ENCODE measurements at places on chromosomes 4 and X.

- DNase-seq = no peak
These were observed 22.8 kb downstream of the ELOVL6 start for GRCh38 chr4:110175634-110176033.

DNA sequence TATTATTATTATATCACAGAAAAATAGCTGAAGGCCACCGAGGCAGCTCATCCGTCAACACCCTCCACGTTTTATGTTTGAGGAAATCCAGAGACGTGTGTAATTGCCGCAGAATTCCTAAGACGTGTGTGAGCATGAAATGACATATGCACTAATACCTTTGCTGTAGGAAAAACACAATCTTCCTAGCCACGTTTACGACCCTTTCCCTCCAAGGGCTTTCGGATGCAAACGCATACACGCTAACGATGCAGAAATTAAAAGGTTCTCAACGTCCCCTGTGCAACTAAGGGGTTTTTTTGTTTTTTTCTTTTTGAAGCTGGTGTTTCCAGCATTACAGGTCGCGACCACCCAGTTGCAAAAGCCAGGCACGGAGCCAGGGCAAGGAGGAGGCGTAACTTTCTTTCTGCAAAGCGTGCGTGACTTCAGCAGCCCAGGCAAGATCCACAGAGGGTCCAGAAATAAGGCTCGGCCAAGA lies 33.8 kb downstream of the CRLF2 start:
- DNase-seq = no peak

DNA sequence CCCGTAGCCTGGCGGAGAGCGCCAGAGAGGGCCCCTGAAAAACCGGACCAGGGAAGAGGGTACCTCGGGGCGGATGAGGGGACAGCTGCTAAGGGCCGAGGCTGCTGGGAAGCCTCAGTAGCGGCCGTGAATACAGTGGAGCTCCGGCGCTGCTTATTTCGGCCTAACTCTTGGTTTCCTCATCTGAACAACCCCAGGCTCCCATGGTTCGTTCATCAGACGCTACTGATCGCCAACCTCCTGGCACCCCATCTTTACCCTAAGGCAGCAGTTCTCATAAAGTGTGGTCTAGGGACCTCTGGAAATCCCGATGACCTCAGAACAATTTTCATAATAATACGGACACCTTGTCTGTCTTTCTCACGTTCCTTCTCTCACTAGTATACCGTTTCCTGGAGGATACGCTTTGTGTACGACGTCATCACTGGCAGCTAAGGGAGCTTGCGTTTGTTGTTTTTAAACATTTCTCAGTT lies 645 bp upstream of the RAB28 start:
- no peak for DNase-seq

- DNase-seq = no peak
These were observed 101.0 kb downstream of the OPHN1 start for GRCh38 chrX:68332201-68332731.

DNA sequence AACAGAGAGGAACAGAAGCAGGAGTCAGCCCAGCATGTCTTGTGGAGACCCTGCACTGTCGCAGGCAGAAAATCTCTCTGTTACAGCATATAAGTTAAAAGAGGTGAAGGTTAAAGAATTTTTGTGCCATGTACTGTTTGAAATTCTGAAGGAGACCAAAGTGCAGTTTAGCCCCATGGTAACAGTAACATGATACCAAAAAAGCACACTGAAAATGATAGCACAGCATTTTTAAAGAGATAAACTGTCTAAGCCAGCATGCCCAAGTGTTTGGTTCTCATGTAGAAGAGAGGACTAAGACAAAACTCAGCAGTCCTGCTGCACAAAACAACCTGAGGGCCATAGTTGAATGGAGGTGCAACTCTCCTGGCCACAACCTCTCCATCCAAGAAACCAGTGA lies 41.9 kb upstream of the PARM1 start:
- no peak for DNase-seq

DNA sequence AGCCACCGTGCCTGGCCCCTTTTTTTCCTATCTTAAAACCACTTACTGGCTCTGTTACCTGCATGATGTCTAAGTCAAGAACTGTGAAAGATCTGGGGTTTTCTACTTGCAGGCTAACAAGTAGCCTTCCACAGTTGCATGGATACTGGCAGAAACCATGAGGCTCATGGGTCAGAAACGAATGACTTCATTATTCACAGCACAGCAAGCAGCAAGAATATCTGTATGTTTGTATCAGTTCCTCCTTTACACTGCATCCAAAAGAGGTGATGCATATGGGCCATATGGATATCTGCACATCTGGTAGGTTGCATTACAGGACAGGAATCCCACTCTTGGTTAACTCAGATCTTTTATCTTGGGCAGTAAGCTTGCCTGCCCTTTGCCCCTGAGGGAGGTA lies 154.9 kb upstream of the NUDT6 start:
- no peak for DNase-seq

- no peak for DNase-seq
These were observed 65.4 kb upstream of the NAP1L5 start for GRCh38 chr4:88763075-88763474.

GRCh38 chr4:58739275-58739674 lies 1629.1 kb upstream of the IGFBP7 start:
- DNase-seq = no peak

- no peak for DNase-seq
These were observed 789.0 kb downstream of the TECRL start for GRCh38 chr4:63620271-63620670.

GRCh38 chrX:154436983-154437752 lies at the start of gene GDI1:
GDI1 (plus strand) TSS chrX:154437154; CDS start chrX:154437255, 101 bp downstream.
- no peak for DNase-seq

DNA sequence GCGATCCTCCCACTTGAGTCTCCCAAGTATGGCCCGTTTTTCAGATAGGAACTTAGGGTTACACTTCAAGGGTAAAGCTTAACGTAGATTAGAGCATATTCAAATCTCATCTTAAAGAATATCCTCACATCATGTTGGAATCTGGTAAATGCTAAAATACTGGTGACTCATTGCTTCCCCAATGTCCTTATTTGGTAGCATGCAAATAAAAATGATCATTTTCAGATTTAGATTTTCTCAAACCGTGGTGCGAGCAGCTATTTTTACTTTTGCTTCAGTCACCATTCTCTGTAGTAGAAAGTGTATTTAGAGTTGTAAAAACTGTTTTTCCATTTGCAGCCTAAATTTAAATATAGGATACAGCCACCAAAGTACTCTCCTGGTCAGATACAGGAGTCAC lies 101.5 kb upstream of the MAML3 start:
- DNase-seq = no peak

- DNase-seq = no peak
These were observed 5.9 kb downstream of the CRMP1 start for GRCh38 chr4:5887011-5887360.

GRCh38 chr4:106035204-106035603 lies 139.9 kb downstream of the NPNT start:
- DNase-seq = no peak

DNA sequence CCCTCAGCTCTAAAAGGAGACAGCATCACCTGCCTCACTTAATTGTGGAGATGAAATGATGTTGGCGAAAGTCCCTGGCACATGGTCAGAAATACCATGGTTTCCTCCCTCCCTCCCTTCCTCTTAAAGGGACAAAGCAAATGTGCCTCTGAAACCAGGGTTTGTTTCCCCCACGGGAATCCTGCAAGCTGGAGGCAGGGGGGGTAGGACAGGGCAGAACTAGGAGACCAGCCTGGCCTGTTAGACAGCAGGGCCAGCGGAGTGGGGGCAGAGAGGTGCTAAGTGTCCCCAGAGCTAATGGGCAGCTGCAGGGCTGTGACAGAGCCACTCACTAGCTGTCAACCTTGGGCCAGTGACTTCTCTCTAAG lies 5.7 kb downstream of the RTL5 start:
- no peak for DNase-seq

GRCh38 chr4:176789955-176790354 lies 2.8 kb downstream of the VEGFC start:
- no peak for DNase-seq

- no peak for DNase-seq
These were observed 36.2 kb downstream of the FAM241A start for GRCh38 chr4:112181358-112182000.

DNA sequence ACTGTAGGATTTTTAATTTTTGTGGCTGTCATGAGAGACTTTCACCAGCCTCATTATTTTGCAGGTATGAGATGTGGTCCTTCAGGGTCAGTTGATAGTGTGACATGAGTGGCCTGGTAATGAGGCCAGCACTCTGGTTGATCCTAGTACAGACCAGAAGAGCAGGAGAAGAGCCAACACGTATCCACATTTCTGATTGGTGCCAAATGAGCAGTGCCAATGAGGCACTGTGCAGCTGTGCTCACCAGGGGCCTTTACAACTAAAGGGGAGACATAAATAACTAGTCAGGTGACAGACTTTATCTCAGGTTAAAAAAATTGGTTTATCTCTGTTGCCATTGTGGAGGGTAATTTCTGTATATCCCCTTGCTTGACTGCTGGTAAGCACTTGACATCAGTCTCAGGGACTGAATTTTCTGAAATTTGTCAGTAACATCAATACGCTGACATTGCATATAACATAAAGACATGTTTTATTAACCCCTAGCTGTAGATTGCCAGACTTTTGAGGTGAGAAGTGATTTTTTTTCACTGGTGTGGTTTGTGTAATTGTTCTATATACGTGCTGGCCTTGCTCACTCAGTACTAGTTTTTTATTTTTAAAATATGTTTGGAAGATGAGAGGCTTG lies 101.2 kb downstream of the AFF1 start:
- no peak for DNase-seq

Measured in activated naive CD8-positive, alpha-beta T cell treated with anti-CD3 and anti-CD28 coated beads, Interleukin-2, amount 50 U/mL, for 16 hours (primary cell).